ENCODE measurements at places on chromosomes 1 and 21.

- no peak for DNase-seq
Measured at GRCh38 chr1:68918563-68918962, 421.7 kb upstream of the DEPDC1 start.

- no peak for DNase-seq
Measured at GRCh38 chr1:180165096-180165495, 10.4 kb downstream of the QSOX1 start.

DNA sequence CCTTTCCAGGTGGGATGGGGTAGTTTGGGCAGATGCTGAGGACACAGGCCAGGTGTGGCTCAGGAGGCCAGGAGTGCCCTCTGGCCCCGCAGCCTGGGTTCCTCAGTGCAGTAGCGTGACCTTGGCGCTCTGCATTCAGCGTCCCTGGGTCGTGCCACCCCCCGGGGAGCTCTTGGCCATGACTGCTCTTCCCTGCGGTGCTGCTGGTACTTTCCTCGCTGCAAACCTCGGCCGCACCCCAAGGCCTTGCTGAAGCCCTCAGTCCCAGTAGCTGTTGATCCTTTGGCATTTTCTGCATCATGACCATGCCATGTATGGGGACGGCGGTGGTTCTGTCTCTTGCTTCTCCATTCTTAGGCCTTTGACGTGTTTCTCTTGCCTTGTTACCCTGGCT, 13.8 kb downstream of the SLX9 start:
- no peak for DNase-seq

DNA sequence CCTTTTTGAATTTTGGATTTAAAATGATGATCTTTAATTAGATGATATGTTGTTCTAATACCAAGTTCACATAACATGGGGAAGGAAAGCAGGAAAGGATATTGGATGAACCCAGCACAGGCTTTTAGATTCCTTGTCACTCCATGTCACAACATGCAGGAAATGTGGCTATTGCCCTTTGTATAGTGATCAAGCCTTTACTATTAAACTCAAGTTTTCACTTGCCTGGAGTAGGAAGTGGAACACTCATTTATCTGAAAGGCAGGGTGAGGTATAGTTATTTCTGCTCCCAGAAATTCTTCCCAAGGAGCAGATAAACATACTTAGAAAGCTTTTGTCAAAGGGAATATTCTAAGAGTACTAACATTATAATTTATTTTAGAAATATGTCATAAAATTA, 37.2 kb upstream of the BCAS2 start:
- no peak for DNase-seq

DNA sequence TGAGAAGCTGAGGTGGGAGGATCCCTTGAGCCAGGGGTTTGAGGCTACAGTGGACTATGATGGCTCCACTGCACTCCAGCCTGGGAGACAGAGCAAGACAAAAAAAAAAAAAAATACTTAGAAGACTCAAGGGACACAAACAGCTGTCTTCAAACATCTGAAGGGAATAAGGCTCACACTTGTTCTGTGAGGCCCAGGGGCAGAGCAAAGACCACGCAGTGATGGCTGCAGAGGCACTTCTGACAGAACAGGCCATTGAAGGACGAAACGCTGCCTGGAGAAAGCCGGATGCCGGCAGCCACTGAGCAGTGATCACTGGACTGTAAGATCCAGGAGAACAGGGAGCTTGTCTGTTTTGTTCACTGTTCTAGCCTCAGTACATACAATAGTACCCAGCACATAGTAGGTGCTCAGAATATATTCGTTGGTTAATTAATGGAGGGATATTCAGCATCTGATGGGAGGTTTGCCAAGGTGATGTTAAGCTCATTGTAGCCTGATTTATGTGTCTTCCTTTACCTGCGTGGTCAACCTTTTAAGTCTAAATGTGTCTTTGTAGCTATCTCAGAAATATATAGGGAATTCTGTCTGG, 12.1 kb upstream of the NDC1 start:
- no peak for DNase-seq

GRCh38 chr1:30788580-30789387, 31.2 kb upstream of the LAPTM5 start:
- DNase-seq = no peak

DNA sequence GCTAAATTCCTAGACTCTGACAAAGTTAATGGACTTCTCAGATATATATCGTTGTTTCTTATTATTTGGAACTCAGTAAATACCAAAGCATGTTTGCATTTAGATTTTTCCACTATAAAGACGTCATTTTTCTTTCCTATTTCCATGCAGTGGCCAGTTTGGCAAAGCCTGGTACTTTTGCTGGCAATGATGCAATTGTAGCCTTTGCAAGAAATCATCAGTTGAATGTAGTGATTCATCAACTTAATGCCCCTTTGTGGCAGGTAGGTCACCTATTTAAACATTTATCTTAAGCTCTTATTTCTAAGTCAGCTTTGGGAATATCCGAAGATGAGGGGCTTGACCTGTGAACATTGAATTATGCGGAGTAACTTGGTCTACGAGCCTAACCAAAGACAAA, 12.0 kb downstream of the OTUD3 start:
- no peak for DNase-seq

- DNase-seq = no peak
Measured at GRCh38 chr1:167427848-167428247, 90.5 kb downstream of the CD247 start.

- DNase-seq = no peak
Measured at GRCh38 chr21:29055080-29055479, 18.4 kb downstream of the CCT8 start.

- DNase-seq = no peak
Measured at GRCh38 chr21:36010801-36011200, 49.5 kb downstream of the SETD4 start.

- peak; percentile 66 for DNase-seq
Measured at GRCh38 chr1:67214420-67215174, 48.3 kb downstream of the IL23R start.

DNA sequence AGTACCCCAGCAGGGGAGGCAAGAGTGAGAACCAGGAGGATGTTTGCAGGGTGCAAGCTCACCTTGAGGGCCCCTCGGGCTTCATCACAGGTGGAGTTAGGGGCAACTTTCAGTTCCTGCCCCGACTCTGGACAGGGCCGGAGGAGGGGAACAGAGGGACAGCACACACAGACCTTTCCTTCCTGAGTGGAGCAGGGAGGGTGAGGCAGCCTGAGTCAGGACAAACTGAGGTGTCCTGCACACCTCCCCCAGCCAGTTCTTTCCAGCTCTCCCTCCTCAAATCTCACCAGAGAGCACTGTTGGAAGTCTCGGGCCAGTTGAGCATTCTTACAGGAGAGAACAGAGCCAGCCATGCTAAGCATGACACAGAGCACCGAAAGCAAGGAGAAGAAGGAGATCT, 1.5 kb downstream of the ENTREP3 start:
- DNase-seq = no peak

DNA sequence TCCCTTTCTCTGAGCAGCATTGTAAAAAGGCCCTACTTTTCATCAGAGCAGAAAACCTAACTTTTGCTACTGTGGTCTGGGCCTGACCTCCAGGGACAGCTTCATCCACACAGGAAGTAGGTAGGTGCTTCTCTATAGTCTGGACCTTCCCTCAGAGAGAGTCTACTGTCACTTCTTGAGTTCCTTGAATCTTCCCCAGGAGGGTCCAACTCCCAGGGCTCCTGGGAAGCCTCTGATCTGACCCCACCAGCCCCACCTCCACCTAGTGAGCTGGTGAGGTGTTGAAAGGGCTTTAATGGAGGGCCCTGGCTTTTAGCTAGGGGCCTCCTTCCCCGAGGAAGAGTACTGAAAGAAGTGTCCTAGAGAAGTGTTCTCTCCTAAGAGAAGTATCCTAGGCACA, 2.7 kb upstream of the VANGL2 start:
- peak; percentile 10 for DNase-seq

GRCh38 chr1:7152655-7153054, 367.4 kb downstream of the CAMTA1 start:
- no peak for DNase-seq

DNA sequence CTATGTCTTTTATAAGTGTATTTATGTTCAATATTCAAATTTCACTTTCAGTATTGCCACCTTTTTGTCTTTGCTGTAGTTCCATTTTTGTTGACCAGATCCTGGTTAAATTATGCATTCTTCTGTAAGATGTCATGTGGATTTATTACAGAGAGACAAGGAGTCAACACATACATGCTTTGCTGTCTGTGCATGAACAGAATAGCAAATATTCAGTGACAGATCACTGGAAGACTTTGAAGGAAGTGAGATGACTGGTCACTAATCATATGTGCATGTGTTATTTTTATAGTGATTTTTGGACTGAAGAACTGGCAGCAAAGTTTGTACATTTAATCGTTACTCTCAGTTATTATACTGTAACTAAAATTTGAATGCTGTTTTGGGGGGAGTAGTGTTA, 117.2 kb downstream of the PLPPR5 start:
- no peak for DNase-seq

- no peak for DNase-seq
Measured at GRCh38 chr1:73674945-73675561, 522.9 kb downstream of the LRRIQ3 start.

GRCh38 chr1:101697072-101697471, 299.7 kb downstream of the OLFM3 start:
- no peak for DNase-seq

DNA sequence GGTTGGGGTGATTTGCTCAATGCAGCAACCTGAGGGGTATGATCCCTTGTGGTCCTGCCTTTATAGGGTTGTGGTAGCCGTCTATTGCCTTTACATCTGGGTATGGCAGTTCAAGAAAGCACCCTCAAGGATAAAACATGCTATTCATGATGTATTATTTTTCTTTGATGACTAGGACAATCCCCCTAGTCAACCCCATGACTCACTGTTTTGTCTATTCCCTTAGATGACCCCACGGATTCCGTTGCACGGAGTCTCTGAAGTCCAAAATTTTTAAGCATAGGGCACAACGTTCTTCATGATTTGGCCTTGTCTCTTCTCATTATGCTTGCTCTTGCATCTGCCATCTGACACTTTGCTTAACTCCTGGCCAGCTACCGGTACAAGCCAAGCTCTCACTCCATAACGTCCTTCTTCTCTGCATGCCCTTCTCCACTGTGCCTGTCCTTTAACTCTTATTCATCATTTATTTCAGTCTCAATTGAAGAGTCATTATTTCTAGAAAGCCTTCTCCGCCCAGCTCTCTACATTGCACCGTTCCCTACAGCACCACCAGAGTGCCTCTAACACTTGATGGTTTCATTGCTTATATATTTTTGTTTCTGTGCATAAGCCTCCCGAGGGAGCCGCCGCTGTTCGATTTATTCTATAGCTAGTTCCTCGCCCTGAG, 838 bp upstream of the DISP1 start:
- DNase-seq = no peak

DNA sequence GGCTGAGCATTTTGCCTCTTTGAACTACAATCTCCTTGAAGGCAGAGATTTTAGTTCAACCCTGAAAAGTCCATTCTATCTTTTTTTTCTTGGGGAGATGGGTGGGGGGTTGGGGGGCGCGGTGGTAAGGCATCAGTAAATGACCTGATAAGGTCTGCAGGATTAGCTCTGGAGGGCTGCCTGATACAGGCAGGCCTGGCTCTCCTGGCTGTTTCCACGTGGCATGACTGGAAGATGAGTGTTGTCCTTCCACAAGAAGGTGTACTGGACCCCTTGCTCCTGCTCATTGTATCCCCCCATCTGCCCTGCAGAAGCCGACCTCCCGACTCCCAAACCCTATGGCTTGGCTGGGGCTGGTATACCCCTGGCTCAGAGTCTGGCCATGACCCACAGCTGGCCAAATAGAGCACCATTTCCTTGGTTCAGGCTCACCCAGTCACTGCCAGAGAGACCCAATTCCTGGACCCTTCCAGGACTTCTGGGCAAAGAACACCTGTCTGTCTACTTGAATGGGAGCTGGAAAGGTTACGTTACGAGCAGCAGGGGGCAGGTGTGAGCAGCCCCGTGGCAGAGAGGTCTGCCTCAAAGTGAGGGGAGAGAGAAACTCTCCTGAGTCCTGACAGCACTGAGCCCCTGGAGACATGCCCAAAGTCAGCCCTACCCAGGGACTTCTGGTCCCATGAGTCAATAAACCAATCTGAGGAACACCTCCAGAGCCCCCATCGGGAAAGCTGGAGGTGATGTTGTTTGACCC, 17.0 kb downstream of the DHRS3 start:
- peak; percentile 68 for DNase-seq

- DNase-seq = peak; percentile 82
Measured at GRCh38 chr1:221712776-221713431, 29.0 kb downstream of the DUSP10 start.

DNA sequence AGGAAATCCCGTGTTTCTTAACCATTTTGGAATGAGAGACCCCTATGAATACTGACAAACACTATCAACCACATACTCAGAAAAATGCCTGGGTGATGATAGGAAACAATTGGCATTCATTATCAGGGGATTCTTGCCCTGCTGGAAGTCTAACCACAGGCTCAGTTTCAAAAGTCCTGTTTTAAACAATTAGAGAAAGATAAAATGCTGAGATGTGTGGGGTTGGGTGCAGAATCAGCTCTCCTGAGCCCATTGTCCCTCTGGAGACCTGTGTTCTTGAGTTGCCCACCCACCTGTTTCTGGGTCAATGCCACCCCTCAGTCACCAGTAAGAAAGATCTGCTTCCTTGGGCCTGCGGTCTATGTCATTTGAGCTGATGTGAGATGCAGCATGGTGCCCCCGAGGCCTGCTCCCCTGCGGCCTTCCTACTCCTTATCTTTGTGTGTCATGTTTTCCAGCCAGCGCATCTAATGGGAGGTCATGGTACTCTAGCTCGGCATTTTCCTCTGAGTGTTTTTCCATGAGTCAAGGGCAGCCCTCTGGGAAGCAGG, 130.3 kb upstream of the PLXNA2 start:
- no peak for DNase-seq

- no peak for DNase-seq
Measured at GRCh38 chr1:170556917-170557316, 25.0 kb downstream of the GORAB start.

GRCh38 chr1:99590578-99591209, 55.2 kb upstream of the PALMD start:
- DNase-seq = no peak

GRCh38 chr1:204841798-204842197, 28.9 kb upstream of the NFASC start:
- no peak for DNase-seq

DNA sequence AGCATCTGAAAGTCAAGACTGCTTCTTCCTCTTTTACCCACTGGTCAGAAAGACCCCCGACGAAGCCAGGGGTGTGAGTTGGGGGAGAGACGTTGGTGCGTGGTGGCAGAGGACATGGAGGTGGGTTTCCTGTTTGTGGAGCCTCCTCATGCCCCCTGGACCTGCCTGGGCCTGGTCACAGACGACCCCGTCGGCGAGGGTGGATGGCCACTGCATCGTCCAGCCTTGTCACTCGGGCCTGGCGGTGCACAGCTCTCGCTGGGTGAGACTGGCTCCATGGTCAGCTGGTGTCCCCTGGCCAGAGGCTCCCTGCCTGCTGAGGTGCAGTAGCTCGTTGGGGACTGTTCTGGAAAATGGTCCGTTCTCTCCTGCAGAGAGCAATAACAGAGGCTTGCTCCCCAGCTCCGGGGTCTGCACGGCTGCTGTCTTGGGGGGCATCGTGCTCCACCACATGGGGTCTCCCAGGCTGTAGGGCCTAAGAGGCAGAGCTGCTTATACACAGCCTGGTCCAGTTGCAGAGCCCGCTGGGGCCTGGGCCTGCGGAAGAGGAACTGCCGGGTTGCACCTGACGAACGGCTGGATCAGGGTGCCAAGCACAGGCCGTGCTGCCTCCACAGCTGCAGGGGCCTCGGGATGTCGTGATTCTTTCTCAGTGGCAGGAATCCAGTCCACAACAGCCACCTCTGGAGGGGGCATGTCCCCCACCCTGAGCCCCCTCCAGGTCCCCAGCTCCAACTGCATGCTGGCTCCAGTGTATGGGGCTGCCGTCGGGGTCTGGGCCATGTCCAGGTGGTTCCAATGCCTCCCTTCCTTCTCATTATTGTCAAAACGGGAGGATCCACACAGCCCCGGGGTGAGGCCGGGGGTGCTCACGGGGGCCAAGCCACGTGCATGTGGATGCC, 18.0 kb upstream of the ACTRT2 start:
- no peak for DNase-seq
